Muscle of leg (tissue), 16 donors: ENCODE measurements at places on chromosomes 1 and 21. TPM values are rescaled to one million over a fixed set of nuclear protein-coding genes. Genes with fewer than 3 reads are reported as not detected.

- peaks cover 11% of the 10 kb centered on the region for H3K4me1 ChIP-seq
- peaks cover 68% of the 10 kb centered on the region for H3K27me3 ChIP-seq
- DNase-seq = no peak
These were observed 165.1 kb upstream of the CACNA1E start for GRCh38 chr1:181318022-181318857.

DNA sequence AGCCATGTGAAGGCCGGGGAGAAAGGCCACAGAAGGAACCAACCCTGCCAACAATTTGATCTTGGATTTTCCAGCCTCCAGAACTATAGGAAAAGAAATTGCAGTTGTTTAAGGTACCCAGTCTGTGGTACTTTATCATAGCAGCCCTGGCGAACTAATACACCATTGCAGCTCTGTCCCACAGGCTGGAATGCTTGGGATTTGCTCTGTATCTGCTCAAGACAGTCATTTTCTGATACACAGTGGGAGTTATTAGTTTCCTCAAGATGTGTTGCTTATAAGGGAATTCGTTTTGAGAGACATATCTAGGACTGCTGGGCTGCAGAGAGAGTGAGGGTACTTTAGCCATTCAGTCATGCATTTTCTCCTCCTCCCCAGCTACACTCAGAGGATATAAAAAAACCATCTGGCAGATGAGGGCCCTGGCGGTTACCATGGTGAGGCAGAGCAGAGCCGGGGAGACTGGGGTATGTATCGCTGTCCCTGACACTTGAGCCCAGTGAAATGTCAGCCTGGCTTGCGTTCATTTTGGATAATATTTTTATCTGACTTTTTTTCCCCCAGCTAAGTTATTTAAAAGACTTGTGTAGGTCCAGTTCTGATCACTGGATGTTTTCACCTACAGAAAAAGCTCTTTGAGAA lies 104.6 kb downstream of the DIRAS3 start:
- no peak overlapping the region for H3K4me3 ChIP-seq
- H3K27ac ChIP-seq = no peak overlapping the region
- H3K27me3 ChIP-seq = no peaks in the 10 kb centered on the region
- peaks cover 14% of the 10 kb centered on the region for H3K4me1 ChIP-seq

The CHD5 gene
- 0.09 TPM for total RNA-seq

The ATP13A2 gene
- total RNA-seq = 8.8 TPM

DNA sequence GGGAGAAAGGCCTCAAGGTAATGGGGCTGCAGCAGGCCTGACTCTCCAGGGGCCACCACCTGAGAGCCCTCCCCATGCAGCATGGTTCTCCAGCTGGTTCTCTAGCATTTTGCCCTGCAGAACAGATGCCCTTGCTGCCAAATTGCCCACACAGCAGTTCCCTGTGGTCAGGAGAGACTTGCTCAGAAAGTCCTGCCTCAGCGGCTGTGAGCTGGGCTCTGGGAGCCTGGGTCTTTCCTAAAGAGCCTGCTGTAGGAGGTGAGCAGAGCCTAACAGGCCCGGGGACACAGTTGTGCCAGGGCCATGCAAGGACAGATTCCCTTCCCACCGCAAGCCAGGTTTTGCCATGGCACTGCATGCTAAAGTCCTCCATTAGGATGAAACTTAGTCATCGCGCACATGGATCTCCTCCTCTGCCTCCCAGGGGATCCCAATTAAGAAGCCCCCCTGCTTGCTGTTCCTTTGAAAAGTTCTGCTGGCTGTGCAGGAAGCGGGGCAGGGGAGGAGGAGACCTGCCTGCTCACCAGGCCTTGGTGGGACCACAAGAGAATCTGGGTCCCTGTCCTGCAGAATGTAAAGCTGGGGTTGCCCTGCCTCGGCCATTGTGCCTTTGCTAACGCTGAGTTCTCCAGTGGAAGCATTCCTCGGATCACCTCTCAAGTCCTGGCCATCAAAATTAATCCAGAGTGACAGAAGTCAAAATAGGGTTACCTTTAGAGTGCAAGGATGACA lies 21.4 kb downstream of the TEX35 start:
- H3K4me1 ChIP-seq = peaks cover 40% of the 10 kb centered on the region
- H3K27me3 ChIP-seq = no peaks in the 10 kb centered on the region
- no peak overlapping the region for H3K4me3 ChIP-seq
- H3K27ac ChIP-seq = no peak overlapping the region
- DNase-seq = no peak

DNA sequence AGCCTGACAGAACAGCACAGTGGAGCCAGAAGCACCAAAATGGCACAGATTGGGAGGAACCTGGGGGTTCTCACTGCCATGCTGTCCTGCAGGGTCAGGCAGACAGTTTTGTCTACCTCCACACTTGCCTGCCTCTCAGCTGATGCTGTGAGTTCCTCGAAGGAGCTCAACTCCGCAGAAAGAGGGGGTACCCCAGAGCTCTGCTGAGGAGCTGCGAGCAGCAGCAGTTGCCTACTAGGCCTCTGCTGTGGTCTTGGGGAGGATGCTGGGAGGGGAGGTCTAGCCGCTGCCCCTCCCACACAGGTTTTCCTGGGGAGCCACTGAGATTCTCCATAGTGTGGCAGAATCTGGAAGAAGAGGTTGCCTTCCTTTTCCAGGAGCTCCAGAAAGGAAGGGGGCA lies 192.5 kb downstream of the FOXD2 start:
- H3K36me3 ChIP-seq = no peaks in the 10 kb centered on the region
- H3K27ac ChIP-seq = no peak overlapping the region
- no peaks in the 10 kb centered on the region for H3K4me1 ChIP-seq
- H3K4me3 ChIP-seq = no peak overlapping the region

The HCRTR1 gene
- total RNA-seq = 0.04 TPM

DNA sequence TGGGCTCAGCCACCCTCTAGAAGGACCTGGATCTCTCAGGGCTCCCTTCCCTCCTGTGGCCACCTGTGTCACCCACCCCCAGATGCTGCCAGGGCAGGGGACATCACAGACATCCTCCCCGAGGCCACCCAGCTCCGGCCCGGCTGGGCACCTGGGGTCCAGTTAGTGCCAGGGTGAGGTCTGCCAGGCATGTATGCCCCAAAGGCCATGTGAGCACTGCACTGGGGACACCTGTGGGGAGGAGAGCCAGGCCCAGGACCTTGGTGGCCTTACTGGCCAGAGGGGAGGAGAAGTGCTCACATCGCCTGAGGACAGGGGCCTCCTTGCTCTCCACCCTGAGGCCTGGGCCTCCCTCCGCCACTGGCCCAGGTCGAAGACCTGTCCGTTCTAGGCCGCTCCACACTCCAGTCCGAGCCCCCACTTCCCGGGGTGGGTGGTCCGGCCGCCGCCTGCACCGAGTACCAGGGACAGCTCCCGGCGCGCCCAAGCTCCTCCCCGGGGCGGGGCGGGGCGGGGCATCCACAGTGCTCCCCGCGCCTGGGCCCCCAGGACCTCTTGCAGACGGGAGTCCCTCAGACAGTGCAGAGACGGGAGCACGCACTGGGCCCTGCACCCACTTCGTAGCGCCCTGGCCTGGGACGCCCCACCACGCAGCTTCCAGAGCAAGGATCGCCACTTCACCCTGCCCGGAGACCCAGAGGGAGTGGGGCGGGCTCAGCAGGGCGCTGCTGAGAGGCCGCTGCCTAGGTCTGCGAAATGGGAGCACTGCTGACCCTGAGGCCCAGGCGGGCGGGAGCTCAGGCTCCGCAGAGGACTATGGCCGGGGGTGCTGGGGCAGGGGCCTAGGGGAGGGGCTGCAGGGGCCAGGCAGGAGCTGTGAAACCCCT lies 34.3 kb upstream of the CCDC27 start:
- no peak overlapping the region for H3K4me3 ChIP-seq
- peak; percentile 50 for DNase-seq
- peaks cover 84% of the 10 kb centered on the region for H3K4me1 ChIP-seq
- no peaks in the 10 kb centered on the region for H3K36me3 ChIP-seq
- H3K27me3 ChIP-seq = peaks cover 6% of the 10 kb centered on the region
- no peak overlapping the region for H3K27ac ChIP-seq

DNA sequence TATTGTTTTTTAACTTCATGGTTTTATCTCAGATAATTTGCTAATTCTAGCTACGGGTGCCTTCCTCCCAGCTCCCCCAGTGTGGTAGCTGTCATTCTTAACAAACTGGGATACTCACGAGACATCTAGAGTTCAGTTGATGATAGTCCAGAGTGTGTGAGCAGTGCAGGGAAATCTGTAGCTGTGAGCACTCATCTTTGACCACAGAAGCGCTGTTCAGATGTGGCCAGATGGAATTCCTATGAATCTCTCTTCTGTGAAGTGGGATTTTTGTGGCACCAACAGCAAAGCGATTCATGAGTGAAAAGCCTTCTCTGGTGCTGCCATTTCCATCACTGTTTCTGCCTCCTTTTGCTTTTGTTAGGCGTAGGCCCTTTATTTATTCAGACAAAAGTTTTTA lies 125.1 kb downstream of the NFIA start:
- DNase-seq = no peak
- no peak overlapping the region for H3K4me3 ChIP-seq
- H3K27me3 ChIP-seq = no peaks in the 10 kb centered on the region
- H3K4me1 ChIP-seq = peaks cover 2% of the 10 kb centered on the region

DNA sequence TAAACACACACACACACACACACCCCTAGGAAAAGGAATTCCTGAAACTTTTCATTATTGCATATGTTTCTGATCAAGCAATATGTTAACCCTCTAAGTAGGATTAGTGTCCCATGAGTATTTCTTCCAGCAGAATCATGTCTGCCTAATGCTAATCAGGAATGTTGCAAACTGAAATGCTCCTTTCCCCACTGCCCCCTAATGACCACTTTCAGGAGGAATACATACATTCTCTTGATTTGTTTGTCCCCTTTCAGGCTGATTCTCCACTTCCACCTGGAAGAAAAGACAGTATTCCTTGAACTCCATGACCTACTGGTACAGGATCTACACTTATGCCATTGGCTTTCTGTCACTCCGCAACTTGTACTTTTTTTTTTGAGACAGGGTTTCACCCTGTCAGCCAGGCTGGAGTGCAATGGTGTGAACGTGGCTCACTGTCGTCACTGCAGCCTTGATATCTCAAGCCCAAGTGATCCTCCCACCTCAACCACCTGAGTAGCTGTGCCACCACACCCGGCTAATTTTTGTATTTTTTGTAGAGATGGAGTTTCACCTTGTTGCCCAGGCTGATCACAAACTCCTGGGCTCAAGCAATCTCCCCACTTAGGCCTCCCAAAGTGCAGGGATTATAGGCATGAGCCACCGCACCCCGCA lies 56.7 kb downstream of the LRIG2 start:
- H3K27me3 ChIP-seq = no peaks in the 10 kb centered on the region
- no peak for DNase-seq
- no peak overlapping the region for H3K4me3 ChIP-seq
- no peak overlapping the region for H3K27ac ChIP-seq
- peaks cover 18% of the 10 kb centered on the region for H3K36me3 ChIP-seq

DNA sequence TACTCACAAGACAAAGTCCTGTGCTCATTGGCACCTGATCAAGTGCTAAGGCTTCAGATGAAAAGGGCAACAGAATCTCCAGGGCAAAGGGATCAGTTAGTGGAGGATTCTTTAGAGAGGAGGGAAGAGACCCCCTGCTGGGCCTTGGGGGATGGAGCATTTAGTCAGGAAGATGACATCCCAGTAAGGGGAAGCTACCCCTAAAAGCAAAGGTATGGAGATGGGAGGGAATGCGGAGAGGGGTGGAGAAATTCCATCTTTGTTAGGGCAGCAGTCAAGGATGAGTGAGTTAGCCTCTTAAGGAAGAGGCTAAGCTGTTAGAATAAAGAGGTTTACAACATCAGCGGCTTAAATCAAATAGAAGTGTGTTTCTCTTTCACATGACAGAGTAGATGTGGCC lies 67.4 kb downstream of the ST6GALNAC3 start:
- no peaks in the 10 kb centered on the region for H3K4me1 ChIP-seq
- no peak overlapping the region for H3K27ac ChIP-seq
- no peaks in the 10 kb centered on the region for H3K36me3 ChIP-seq
- H3K4me3 ChIP-seq = no peak overlapping the region
- H3K27me3 ChIP-seq = no peaks in the 10 kb centered on the region

The PDZK1IP1 gene
- 0.09 TPM for total RNA-seq

- H3K27me3 ChIP-seq = no peaks in the 10 kb centered on the region
- no peak overlapping the region for H3K4me3 ChIP-seq
- no peak overlapping the region for H3K27ac ChIP-seq
- DNase-seq = no peak
- peaks cover 3% of the 10 kb centered on the region for H3K4me1 ChIP-seq
These were observed 80.0 kb downstream of the PIK3CD start for GRCh38 chr1:9731561-9731960.

- no peak overlapping the region for H3K27ac ChIP-seq
- H3K27me3 ChIP-seq = no peaks in the 10 kb centered on the region
- H3K4me1 ChIP-seq = peaks cover 16% of the 10 kb centered on the region
- no peaks in the 10 kb centered on the region for H3K36me3 ChIP-seq
These were observed 125.1 kb downstream of the EPHB2 start for GRCh38 chr1:22835636-22836319.

DNA sequence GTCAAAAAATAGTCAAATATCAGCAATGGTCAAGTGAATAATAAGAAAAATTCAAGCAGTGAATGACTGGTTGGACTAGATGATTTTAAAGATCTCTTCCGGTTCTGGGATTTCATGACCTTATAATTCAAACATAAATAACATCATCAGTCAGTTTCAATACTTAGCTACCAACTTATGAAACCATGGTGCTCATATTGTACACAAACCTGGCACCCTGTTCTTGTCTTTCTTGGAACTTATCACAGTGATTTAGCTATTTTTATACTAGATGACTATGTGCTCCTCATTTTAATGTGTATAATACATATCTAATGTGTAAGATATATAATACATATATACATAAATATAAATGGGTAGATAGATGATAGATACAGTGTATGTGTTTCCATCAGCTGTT lies 156.9 kb downstream of the CLEC20A start:
- H3K36me3 ChIP-seq = no peaks in the 10 kb centered on the region
- H3K4me1 ChIP-seq = peaks cover 5% of the 10 kb centered on the region
- no peak for DNase-seq
- no peak overlapping the region for H3K27ac ChIP-seq
- H3K4me3 ChIP-seq = no peak overlapping the region

GRCh38 chr1:64006276-64007051 lies 197.0 kb upstream of the UBE2U start:
- DNase-seq = no peak
- no peaks in the 10 kb centered on the region for H3K27me3 ChIP-seq
- no peaks in the 10 kb centered on the region for H3K36me3 ChIP-seq
- H3K27ac ChIP-seq = no peak overlapping the region
- H3K4me3 ChIP-seq = no peak overlapping the region

GRCh38 chr1:43801203-43801602 lies 93.9 kb downstream of the ST3GAL3 start:
- peaks cover 9% of the 10 kb centered on the region for H3K36me3 ChIP-seq
- no peak overlapping the region for H3K27ac ChIP-seq
- H3K4me3 ChIP-seq = no peak overlapping the region

The FAM3B gene
- total RNA-seq = 0.27 TPM

- H3K27ac ChIP-seq = peak overlapping the region; percentile 90
- peaks cover 25% of the 10 kb centered on the region for H3K36me3 ChIP-seq
- peak overlapping the region; percentile 99 for H3K4me3 ChIP-seq
- DNase-seq = peak; percentile 48
- H3K4me1 ChIP-seq = peaks cover 7% of the 10 kb centered on the region
These were observed 786 bp downstream of the RPL5 start for GRCh38 chr1:92832537-92833114.

The EFCAB14 gene
- 99.2 TPM for total RNA-seq

The SLC9C2 gene
- not detected for total RNA-seq
